ENCODE measurements at places on chromosomes 1 and 21. TPM values are rescaled to one million over a fixed set of nuclear protein-coding genes. Genes with fewer than 3 reads are reported as not detected.

The HEYL gene
- total RNA-seq = 3.0 TPM

The SPRR2E gene
- total RNA-seq = not detected

The TAS1R1 gene
- not detected for total RNA-seq

The SUMO3 gene
- total RNA-seq = 70.0 TPM

The NID1 gene
- 7.7 TPM for total RNA-seq

The S100A8 gene
- not detected for total RNA-seq

The TBX15 gene
- not detected for total RNA-seq

The LAMC1 gene
- 119 TPM for total RNA-seq

The IL22RA1 gene
- total RNA-seq = 9.6 TPM

The GBP3 gene
- total RNA-seq = 0.77 TPM

The SRRM1 gene
- total RNA-seq = 43.1 TPM

The NVL gene
- total RNA-seq = 21.2 TPM

The TMPRSS15 gene
- not detected for total RNA-seq

The DEPDC1 gene
- total RNA-seq = 11.7 TPM

The AJAP1 gene
- not detected for total RNA-seq

The DNASE2B gene
- total RNA-seq = not detected

The GRIK3 gene
- total RNA-seq = not detected

Data from A549 treated with GW870086 at 1 μM for 4 hours (cell line).